Hematopoietic multipotent progenitor cell (in vitro differentiated cells): ENCODE measurements at places on chromosomes 16 and 17.

GRCh38 chr16:23433261-23433920 is 19.6 kb downstream of the COG7 start:
- DNase-seq = no peak

GRCh38 chr16:71966932-71967331 is 33.3 kb downstream of the PKD1L3 start:
- no peak for DNase-seq

- DNase-seq = no peak
These were observed 57.1 kb upstream of the AXIN2 start for GRCh38 chr17:65618516-65618915.

DNA sequence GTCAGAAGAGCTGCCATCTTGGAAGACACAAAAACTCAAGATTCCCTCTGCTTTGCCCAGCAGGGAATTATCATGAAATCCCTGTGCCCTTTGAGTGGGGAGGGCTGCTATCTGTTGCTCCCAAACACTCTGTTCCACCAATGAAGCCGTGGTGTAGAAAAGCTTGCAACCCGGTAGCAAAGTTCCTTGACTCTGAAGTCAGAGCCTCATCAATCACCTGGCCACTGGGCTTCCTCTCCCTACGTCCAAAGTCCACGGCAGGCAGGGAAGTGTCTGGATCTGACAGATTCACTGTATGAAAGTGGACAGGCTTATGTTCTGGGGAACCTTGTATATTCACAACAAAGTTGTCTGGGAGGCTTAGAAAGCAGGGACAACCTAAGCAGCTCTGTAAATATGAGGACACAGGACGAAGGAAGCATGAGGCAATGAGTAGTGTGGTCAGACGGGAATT is 343.3 kb downstream of the SLC39A11 start:
- DNase-seq = no peak

GRCh38 chr17:74454197-74455024 is 12.0 kb upstream of the CD300A start:
- DNase-seq = no peak

GRCh38 chr16:54253118-54253517 is 33.5 kb downstream of the IRX3 start:
- no peak for DNase-seq

- no peak for DNase-seq
These were observed 31.0 kb downstream of the NAGPA start for GRCh38 chr16:5002699-5003143.

GRCh38 chr16:2535625-2536013 is 2.2 kb upstream of the PDPK1 start:
- DNase-seq = no peak

DNA sequence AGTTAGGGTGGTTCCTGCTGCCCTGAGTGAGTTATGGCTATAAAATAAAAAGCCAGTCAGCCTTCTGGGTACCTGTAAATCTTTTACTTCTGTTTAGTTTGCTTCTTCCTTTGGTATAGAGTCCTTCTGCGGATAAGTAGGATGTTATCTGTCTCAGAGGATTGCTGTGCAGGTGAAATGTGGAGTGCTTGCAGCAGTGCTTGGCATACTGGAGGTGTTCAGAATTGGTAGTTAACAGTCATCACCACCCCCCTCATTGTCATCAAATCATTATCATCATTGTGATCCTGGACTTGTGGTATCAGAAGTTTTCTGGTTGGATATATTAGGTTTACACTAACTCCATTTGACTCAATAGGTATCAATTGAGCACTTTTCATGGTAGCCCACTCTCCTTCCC is 2.6 kb downstream of the LCMT1 start:
- DNase-seq = no peak

GRCh38 chr16:456891-457483 is 31.5 kb downstream of the RAB11FIP3 start:
- DNase-seq = no peak

GRCh38 chr17:2034806-2035540 is 5.0 kb downstream of the DPH1 start:
- DNase-seq = no peak

GRCh38 chr16:1047123-1047522 is 25.4 kb upstream of the SSTR5 start:
- no peak for DNase-seq

GRCh38 chr17:69743091-69743490 is 328.6 kb downstream of the MAP2K6 start:
- DNase-seq = no peak

DNA sequence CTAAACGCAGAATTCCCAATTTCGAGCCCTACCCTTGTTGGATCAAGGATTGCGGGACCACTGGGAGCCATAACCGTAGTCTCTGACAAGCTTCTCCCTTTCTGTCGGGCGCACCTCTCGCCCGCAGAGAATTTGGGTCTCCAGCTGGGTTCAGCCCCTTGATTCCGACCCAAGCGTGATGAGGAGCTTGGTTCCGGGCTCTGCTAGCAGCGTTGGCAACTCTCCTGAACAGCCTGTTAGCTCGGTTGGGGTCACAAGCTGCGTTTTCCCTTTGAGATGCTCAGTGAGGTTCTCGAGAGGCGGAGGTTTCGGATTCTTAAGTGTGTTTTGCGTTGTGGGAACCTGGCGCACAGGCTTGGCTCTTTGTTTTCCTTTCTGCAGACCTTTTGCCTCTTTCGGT is 655 bp downstream of the ATXN1L start:
- no peak for DNase-seq

DNA sequence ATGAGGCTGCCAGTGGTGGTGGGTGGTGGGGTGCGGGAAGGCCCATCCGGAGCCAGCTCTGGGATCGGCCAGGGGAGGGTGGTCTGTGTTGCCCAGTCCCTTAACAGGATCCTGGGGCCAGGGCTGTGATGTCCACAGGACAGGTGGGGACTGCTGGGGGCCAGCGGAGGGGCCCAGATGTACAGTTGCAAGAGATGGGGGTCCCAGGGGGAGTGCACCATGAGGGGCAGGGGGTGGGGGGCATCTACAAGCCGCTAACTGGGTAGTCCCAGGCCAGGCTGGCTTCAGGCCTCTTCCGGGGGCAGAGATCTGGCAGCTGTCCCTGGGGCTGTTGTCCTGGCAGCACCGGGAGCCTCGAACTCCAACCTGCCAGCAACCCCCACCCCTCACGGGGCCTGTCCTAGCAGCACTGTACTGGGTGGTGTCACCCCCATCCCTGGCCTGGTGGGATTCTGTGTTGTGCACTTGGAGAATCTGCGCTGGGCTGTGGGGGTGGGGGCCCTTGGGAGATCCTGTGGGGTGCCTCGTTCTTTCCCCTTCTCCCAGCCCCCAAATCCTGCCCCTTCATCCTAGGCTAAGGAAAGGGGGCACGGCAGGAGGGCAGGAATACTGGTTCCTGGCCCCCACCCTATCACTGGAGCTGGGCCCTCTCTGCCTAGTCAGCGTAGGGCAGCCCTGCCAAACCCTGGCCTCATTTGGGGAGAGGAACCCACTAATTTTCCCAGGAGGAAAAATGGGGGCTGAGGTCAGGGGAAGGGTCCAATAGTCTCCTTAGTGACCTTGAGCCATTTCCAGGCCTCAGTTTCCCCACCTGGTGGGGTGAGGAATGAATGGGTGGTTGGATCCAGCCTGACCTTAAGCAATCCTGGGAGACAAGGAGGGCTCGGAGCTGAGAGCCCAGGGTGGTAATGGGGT is 1.4 kb downstream of the MTSS2 start:
- DNase-seq = no peak

- DNase-seq = no peak
These were observed 7.8 kb downstream of the PLXDC1 start for GRCh38 chr17:39143552-39144093.

DNA sequence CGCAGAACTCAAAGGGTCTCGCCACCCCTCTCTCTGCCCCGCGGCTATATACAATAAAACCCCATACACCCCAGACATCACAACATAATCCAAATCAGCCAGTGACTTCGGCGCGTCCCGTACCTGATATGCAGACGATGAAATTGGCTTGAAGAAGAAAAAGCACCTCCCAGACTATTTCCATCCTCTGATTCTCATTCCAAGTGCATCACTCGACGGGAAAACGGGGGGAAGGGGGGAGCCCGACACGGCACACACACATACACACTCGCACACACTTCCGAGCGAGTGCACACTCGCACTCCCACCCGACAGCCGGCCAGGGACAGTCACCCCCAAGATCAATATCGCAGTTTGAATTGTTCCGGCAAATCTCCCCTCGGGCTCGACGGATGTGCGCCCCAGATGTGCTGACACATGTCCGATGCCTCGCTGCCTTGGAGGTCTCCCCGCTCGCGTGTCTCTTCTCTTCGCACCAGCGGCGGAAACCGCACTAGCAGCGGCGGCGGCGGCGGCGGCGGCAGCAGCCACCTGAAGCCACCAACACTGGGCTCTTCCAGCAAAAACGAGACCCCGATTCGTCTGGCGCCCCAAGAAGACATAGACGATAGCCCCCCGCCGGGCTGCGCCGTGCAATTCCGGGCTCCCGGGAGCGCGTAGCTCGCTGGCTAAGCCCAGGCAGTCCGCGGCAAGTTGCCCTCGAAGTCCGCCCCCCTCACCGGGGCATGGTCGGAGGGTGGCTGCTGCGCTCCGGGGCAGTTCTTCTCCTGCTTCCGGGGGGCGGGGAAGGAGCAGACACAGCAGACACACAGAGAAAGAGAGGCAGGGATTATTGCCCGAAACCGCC is 688 bp downstream of the CA10 start:
- no peak for DNase-seq

- no peak for DNase-seq
These were observed 183.5 kb downstream of the NTN1 start for GRCh38 chr17:9204637-9205329.

GRCh38 chr17:56347639-56348038 is 194.4 kb downstream of the ANKFN1 start:
- DNase-seq = no peak

- DNase-seq = no peak
These were observed 86.1 kb upstream of the SALL1 start for GRCh38 chr16:51237207-51237606.
